Activated CD4-positive, alpha-beta T cell treated with anti-CD3 and anti-CD28 coated beads for 4 hours (primary cell): ENCODE measurements at places on chromosomes 1 and 21.

DNA sequence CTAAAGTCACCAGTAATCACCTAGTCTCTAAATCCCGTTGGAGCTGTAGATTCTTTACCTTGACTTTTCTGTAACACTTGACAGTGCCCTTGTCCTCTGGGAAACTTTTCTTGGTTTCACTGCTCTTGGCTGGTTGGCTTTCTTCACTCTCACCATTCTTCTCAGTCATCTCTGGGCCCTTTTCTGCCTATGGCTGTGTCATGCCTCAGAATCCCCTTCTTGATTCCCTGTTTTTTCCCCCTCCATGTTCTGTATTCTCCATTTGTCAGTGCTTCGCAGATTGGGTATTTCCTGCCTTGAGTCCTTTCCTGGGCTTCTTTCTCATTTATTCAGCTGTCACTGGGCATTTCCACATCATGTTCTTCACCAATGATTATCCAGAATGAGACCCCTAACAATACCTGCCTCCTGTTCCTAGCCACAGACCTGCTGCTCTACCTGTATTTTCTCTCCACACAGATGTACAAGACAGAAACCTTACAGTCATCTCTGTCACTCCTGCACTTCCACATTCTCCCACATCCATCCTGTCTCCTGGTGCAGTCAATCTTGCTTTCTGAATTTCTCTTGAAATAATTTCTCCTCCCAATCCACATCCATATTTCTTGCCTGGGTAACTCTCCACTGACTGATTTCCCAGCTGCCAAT is 14.7 kb downstream of the UCK2 start:
- DNase-seq = no peak

DNA sequence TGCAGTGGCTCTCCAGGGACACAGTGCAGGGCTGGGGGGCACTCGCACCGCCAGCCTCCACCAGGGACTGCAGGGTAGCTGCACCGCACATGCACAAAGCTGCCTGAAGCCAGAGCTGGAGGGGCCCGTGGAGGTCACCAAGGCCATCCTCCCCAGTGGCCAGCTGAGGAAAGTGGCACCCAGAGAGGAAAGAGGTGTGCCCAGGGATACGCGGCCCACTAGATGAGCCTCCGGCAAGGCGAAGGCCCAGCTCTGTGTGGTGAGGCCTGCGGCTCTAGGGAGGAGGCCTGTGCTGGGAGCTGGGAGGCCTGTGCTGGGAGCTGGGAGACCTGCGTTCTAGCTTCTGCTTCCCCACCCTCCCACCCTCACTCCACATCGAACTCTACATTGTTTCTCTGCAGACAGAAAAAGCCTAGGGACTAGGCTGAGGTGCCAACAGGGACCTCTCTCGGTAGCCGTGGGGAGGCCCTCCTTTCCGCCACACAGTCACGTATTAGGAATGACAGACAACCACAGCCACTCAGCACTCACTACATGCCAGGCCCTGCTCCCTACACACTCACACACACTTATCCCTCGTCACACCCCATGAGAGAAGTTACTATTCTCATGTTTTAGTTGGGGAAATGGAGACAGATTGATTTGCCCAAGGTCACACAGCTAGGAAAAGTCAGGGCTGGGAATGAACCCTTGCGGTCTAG is 921 bp upstream of the ASCL5 start:
- no peak for DNase-seq

- no peak for DNase-seq
Observed at GRCh38 chr21:28641731-28642130, 350.9 kb downstream of the LTN1 start.

DNA sequence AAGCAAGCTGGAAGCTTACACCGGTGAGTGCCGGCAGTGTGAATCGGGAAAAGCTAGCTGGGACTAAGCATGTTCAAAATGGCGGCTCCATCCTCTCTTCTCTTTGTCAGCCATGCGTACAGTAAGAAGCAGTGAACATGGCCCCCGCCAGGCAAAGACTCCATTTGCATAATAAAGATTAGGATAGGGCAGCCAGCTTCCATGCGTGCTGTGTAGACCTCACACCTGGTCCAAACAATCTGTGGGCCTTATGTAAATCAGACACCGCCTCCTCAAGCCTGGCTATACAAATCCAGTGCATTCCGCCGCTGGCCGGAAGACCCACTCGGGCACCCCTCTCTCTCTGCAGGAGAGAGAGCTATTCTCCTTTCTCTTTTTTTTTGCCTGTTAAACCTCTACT is 150.3 kb downstream of the TIAM1 start:
- DNase-seq = no peak

- no peak for DNase-seq
Observed at GRCh38 chr21:32570456-32570855, 14.9 kb downstream of the TCP10L start.

DNA sequence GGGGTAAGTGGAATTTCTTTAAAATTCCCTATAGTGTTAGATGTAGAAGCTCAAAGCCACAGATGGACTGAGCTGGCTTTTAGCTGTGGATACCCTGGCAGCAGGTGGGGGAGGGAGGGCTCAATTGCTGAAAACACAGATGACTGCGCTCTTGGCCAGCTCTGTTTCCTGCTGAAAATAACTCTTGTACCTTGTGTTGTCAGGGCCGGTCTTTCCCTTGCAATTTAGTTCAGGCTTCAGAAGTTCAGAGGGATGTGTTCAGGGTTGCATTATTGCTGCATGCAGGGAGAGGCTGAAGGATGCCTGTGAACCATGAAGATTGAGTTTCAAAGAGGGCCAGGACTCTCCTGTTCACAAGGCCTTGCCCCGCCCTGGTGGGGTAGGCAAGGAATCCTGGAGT is 58.1 kb upstream of the GCLM start:
- DNase-seq = no peak

- DNase-seq = no peak
Observed at GRCh38 chr1:110235834-110236682, 25.9 kb downstream of the KCNC4 start.

DNA sequence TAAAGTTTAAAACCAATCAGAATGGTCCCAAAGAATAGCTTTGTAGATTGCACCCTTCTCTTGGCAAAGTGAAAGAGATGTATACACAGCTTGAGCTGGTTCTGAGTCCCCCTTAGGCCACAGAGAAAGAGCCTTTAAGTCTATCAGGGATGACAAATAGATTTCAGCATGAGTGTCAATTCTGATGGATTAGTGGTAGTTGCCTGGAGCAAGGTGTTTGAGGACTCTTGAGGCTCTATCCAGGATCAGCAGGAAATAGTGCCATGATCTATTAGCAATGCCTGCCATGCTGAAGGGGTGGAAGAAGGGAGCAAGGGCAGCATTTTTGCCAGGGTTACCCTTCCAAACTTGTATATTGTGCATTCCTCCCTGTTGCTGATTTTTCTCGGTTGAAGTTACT is 116.6 kb downstream of the ATG4C start:
- DNase-seq = no peak
